ENCODE measurements at places on chromosomes 12 and 14. TPM values are rescaled to one million over a fixed set of nuclear protein-coding genes. Genes with fewer than 3 reads are reported as not detected.

DNA sequence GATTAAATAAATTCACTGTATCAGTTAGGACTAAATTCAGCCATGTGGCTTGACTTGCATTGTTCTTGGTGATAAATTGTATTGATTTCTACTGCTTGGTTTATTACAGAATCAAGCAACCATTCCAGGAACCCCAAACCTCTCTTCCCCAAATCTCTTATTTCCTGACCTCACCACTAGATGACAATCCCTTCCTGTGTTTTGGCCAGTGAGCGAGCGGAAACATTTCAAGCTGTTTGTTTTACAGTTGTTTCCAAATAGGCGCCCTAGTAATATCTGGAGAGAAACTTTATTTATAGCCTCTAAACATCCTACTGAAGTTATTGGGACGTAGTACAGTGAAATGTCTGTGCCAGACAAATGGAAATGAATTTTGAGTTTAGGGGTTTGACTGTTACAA lies 161.1 kb downstream of the SNAPC1 start:
- peak; percentile 44 for DNase-seq

DNA sequence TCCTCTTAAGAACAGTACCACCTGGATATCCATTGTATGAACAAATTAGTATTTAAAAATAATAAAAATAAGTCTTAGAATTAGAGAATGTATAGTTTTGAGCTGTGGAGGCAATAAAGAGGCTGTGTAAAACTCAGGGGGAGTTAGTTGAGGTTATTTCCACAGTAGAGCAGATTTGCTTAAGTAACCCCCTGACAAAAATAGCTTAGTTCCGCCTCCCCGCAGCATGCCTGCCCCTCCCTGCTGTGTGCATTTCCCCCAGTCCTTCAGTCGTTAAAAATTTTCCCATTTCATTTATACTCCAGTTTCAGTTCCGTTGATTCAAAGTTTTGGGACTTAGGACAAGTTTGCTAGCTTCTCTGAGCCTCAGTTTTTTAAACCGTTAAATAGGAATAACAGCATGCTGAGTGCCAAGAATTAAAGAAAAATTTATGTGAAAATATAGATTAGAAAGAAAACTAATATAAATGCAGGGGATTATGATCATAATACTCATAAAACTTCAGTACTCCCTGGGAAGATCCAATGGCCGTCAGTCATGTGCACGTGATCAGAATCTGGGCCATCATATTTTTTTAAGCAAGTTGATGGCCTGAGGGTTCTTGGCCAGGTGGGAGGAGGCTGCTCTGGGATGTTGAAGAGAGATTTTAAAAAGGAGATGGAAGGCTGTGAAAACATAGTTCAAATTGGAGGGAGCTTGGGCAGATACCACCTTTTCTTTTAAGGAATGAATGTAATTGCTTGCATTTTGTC lies 14.5 kb upstream of the SLC38A2 start:
- DNase-seq, result peak; percentile 64

- DNase-seq, result no peak
Observed at GRCh38 chr12:84069198-84069597, 843.4 kb downstream of the SLC6A15 start.

Gene NUAK1
- polyA plus RNA-seq, result 7.5 TPM

- DNase-seq, result no peak
Observed at GRCh38 chr12:113740699-113741098, 225.4 kb downstream of the RBM19 start.

- no peak for DNase-seq
Observed at GRCh38 chr12:64824130-64824499, 332 bp upstream of the TBC1D30 start.

DNA sequence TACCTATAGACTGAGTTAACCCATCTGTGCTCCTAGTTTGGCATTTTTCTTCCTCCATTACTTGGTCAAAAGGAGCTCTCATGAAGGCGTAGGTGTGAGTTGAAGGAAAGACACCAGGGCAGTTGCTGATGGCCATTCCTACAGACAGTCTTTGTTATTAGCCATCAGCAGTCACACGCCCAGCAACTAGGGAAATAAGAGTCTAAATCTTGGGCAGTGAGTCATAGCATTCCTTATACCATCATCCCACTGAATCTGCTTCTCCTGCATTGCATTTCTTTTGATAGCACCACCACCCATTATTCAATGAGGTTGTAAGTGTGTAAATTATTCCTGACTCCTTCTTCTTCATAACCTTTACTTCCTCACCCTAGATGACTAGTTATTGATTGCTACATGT lies 150.9 kb upstream of the IGF1 start:
- DNase-seq, result no peak

DNA sequence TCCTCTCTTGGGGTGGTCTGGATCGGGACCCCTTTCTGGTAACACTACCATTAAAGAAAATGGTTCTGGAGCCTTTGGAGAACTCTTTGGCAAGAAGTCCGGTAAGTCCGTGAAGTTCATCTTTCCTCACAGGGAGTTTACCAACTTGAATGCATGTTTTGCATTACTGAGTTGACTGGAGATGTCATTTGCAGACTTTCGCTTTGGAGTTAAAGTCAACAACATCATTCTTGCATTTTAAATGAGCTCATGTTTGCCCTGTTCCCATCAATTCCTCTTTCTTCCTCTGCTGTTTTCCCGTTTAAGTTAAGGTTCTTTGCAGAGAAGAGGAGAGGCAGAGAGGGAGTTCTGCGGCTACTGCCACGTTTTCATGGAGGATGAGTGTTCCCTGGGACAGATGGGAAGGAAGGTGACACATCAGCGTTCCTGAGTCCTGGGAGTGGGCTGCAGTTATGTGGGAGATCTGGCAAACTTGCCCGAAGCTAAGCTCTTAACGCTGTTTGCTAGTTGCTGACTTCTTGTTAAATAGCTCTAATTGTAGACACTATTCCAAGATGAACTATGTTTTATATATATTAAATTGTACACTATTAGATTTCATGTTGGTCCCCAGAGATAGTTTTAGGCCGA lies 18.8 kb upstream of the PRICKLE1 start:
- DNase-seq, result no peak

DNA sequence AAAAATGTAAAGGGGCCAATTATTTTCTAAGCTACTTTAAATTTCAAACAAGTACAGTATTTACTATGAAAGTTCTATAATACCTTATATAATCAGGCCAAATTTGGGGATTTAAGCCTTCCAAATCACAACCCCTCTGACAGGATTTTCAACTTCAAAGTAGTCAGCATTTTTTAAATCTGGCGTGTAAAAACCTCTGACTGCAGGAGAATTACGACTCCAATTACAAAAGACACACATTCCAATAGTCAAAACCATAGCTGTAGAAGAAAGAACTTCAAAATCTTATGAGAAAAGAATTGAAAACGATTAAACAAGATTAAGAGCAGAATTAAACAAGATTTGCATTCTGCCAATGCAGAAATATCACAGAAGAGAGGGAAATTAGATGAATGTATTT lies 12.7 kb downstream of the OSBPL8 start:
- DNase-seq, result no peak

- no peak for DNase-seq
Observed at GRCh38 chr12:54565986-54566544, 16.7 kb downstream of the PDE1B start.

Gene ERBB3
- 94.1 TPM for polyA plus RNA-seq

Gene GLT1D1
- 2.6 TPM for polyA plus RNA-seq

GRCh38 chr14:94129758-94130414 lies 482 bp upstream of the IFI27L2 start:
- peak; percentile 32 for DNase-seq

Gene SERPINA5
- 0.48 TPM for polyA plus RNA-seq

GRCh38 chr14:72962829-72963312 lies 36.6 kb downstream of the DCAF4 start:
- no peak for DNase-seq

Gene TAS2R30
- polyA plus RNA-seq, result 0.20 TPM

GRCh38 chr12:62716866-62717525 lies 218.0 kb downstream of the PPM1H start:
- no peak for DNase-seq

- peak; percentile 81 for DNase-seq
Observed at GRCh38 chr14:104882325-104882973, 17.4 kb downstream of the CEP170B start.

GRCh38 chr12:28456934-28457710 lies 266.9 kb downstream of the CCDC91 start:
- no peak for DNase-seq

DNA sequence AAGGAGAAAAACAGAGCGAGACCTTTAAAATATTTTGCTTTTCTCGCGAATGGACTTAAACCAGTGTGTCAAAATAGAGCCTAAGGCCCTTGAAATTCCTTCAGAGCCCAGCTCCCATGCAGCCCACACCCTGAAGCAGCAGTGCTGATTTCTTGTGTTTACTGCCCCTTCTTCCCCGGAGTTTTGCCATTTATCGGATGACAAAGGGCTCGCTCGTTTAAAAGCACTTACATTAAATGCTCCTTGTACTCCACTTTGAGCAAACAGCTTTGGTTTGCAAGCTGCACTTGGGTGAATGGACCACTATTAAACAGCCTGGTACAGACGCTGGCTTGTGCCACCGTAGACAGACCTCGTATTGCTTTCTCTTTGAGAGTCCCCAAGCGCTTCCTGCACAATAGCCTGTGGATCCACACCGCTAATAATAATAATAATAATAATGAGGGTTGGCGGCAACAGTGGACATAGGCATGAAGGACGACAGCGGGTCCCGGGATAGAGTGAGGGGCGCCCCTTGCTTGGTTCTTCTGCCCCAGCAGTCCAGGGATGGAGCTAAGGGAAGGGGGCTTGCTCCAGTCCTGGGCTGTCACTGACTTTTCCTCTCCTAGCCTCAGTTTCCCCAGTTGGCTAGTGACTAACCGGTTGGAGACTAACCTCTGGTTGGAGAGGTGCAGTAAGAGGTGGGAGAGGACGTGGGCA lies 6.6 kb downstream of the DLK1 start:
- no peak for DNase-seq

DNA sequence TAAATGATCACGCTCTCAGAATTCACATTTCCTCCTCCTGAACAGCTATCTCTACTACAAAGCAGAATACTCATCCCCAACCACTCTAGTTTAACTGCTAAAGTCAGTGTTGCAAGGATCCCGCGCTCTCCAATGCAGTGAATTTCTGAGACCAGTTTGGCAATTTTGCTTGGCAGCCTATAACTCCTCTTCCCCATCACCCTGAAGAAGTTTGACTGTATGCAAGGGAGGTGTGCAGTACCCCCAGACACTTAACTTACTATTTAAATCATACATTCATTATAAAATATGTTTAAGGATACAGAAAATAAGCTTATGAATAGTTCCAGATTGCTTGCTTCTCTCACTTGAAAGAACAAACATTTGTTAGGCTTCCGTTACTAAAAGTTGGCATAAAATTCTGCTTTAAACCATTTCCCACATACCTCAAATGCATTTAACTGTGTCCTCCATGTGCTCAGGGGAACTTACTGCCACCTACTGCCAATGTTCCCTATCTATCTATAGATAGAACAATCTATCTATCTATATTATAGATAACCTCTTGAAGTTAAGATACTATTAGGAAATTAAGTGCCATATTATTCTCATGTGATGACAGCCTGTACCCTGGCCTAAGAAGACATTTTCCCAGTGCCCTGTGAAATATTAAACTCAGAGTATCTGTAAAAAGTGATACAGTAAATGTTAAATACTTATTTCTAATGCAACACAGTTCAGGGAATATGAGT lies 2.4 kb downstream of the LGR5 start:
- no peak for DNase-seq

GRCh38 chr14:80200093-80200492 lies 11.2 kb downstream of the DIO2 start:
- DNase-seq, result no peak

- no peak for DNase-seq
Observed at GRCh38 chr14:73753124-73753886, 39.1 kb upstream of the PNMA1 start.

DNA sequence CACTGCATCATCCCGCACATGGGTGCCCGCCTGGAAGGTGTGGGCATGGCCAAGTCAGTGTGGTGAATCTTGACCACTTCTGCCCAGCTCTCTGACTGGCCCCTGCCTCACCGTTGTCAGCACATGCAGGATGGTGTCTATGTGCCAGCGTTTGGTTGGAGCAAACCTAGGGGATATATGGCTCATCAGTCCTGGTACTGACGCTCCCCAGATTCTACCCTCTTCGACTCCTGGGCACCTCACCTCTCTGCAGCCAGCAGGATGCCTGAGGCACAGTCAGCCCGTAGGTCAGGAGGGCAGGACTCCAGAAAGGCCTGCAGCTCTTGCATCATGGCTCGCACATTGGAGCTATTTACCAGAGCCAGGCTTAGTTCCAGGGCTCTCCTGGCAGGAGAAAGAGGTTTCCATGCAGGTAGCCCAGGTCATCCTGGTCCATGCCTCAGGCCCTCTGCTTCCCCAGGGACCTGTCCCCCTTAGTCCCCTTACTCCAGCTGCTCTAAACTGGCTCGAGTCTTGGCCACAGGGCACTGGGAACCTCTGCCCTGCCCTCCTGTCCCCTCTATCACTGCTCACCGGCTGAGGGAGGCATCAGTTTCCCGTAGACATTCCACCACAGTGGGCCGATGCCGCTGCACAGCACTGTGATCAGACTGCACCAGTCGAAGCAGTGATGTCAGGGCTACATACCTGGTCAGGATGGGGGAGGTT lies 4.0 kb downstream of the AP1G2 start:
- DNase-seq, result no peak

DNA sequence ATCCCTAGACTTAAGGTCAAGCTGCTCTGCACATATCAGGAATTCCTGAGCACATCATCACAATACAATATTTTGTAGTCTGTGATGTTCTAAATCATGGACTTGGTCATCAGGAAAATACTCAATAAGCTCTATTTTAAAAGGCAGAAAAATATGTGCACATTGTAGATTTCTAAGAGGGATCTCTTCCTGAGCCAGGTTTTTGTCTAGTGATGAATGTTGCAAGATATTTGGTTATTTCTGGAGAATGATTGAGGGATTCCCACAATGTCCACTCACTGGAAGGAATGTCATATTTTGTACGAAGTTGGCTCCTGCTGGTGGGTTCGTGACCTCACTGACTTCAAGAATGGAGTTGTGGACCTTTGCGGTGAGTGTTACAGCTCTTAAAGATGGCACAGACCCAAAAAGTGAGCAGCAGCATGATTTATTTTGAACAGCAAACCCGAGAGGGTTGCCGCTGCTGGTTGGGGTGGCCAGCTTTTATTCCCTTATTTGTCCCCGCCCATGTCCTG lies 300.9 kb upstream of the DCN start:
- DNase-seq, result no peak

Data from left lung (tissue), 14 donors.